PC-3 (cell line): ENCODE measurements at places on chromosomes 1 and 21. TPM values are rescaled to one million over a fixed set of nuclear protein-coding genes. Genes with fewer than 3 reads are reported as not detected.
A peak's percentile ranks its signal among the peaks of the same experiment; 100 is the strongest.

DNA sequence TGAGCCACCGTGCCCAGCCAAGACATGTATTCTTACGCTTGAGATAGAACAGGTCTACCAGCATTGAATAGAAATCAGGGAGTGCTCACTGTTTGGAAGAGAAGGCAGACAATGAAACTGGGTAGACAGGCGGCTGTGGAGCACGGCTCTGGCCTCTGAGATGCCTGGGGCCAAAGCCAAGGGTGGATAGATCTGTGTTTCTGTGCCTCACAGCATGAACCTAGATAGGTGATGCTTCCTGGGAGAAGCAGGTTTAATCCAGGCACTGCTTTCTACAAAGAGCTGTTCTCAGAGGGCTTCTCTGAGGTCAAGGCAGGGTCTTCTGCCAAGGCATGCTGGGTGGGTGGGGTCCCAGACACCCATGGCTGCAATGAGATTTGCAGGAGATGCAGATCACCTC, 24.6 kb upstream of the PRSS38 start:
- no peak for DNase-seq

GRCh38 chr1:39044762-39045161, 18.6 kb downstream of the NDUFS5 start:
- DNase-seq, result no peak

DNA sequence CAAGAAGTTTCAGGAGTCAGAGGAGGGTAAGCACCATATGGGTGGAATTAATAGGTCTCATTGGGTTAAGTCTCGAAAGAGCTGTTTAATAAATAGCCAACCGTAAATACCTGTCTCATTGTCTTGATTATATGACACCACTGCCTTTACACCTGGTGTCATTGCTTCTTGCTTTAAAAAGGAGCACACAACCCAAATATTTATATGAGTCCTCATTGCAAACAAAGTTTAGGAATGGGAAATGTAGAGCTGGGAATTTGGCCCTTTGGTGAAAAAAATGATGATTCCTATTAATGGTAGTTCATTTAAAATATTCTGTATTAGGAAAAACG, 2.1 kb downstream of the BACH1 start:
- DNase-seq, result no peak

DNA sequence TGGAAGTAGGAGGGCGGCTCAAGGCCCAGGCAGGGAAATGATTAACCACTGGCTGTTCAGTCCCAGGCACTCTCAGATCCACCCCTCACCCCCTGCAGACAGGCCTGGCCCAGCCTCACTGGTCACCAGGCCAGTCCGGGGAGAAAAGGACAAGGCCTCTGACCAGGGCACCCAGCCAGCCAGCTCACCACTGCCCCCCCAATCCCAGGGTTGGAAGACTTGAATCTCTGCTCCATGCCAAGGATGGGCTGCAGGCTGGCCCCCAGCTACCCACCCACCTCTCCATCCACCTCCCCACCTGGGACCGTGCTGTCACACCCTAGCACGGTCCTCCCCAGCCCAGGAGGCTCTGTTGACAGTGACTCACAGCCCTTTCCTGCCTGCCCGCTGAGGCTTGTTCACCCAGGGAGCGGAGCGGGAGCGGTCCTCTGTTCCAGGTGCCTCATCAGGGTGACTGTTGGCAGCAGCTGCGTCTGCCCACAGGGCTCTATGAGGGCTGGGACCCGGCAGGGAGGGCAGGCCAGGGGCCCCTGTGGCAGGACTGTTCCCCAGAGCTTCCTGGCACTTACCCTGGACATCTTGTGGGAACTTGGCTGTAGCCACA, 2.2 kb downstream of the LAD1 start:
- peak; percentile 100 for DNase-seq

GRCh38 chr21:38938343-38938742, 132.6 kb downstream of the ETS2 start:
- no peak for DNase-seq

- DNase-seq, result no peak
Observed at GRCh38 chr1:234672349-234673135, 62.6 kb upstream of the IRF2BP2 start.

DNA sequence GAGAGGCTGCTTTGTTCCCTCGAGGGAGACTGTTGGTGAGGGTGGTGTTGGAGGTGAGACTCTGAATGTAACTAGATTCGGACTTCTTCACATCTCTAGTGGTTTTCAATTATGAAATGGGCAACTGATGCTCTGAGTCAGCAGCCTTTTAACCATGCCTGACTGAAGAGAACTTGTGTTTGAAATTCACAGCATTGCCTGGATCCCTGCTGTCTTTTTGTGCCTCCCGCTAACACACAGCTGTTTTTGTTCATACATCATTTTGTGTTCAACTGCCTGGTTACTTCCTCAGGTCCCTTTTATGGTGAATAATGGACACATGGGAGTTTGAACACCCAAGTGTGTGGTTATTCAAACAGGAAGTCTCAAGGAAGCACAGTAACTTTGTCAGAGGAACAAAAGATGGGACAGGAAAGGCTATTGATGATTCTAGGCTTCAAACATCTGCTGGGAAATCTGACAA, 16.8 kb downstream of the LAMC1 start:
- DNase-seq, result no peak

- DNase-seq, result no peak
Observed at GRCh38 chr1:46098027-46098712, 34.3 kb downstream of the PIK3R3 start.

DNA sequence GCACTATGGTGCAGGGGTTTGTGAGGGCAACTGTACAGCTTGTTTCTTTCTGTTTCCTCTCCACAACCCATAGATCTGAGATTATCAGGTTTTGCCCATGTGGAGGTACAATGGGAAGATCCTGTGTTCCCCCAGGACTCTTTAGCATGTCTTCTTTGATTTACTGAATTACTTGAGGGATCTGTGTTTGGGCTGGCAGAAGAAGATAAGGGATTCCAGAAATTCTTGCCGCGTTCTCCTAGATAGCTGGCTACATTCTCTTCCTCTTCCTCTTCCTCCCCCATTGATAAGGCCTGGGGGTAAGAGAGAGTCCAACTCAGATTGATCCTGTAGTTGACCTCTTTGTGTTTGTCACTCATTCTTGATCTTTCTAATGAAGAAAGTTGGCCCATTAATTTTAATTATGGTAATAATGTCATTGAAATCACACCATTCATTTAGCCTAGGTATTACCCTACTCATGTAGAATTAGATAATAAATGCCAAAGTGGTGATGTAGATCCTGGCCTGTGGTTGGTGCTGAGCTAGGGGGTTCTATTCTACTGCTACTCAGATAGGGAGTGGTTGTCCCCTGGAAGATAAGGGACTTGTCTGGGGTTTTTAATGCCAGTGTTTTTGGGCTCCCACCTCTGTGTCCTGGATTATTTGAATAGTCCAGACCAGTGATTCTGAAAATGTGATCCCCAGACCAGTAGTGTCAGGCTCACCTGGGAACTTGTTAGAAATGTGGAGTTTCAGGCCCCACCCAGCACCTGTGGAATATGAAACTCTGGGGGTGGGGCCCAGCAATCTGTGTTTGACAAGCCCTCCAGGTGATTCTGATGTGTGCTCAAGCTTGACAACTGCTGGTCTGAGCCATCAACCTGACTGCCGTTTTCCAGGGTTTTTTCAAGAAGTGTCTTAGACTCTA, 122.2 kb downstream of the NOS1AP start:
- peak; percentile 52 for DNase-seq

DNA sequence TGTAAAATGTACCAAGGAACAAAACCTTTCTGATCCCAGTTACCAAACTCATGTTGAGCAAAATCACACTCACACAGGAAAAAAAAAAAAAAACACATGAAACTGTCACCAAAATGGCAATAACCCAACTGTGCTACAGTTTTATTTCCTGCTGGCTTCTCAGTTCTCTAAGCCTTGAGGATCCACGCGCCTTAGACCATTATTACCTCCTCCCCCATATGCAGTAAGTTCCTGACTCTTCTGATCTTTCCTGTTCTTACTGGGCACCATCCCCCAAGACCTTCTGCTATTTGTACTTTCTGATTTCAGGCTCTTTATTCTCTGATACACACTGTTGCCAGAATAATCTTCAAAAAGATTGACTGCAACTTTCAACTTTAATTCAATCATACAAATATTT, 79.6 kb downstream of the SLC45A1 start:
- peak; percentile 51 for DNase-seq

- no peak for DNase-seq
Observed at GRCh38 chr1:232328486-232329102, 301.3 kb downstream of the SIPA1L2 start.

DNA sequence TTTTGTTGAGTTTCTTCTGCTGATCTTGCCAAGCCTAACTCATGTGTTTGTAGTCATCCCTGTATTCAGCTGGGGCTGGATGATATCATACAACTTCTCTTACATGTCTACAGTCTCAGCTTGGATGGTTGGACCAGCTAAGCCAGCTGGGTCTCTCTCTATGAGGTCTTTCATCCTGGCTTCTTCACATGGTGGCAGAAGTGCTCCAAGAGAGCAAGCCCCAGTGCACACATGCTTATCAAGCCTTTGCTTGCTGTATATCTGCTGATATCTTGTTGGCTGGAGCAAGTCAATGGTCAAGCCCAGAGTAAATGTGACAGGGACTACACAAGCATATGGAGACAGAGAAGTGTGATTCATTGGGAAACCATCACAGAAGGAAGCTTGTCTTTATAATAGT, 29.2 kb upstream of the SLC44A5 start:
- DNase-seq, result no peak

- no peak for DNase-seq
Observed at GRCh38 chr1:230381585-230381984, 44.5 kb downstream of the PGBD5 start.

DNA sequence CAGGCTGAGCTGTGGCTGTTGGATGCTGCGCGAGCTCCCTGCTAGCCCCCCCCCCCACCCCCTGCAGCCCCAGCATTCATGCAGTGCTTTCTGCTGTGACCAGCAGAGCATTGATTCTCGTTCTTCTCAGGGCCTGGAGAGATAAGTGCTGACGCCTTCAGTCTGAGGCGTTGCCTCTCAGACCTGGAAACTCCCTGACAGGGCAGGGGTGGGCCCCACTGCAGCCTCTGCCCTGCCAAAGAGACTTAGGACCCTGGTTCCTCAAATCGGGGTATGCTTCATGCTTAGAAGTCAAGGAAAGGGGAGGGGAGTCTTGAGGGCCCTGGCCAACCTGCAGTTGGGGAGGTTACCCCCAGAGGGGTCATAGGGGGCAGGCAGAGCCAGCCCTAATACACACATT, 38.5 kb downstream of the PTPRF start:
- DNase-seq, result no peak

DNA sequence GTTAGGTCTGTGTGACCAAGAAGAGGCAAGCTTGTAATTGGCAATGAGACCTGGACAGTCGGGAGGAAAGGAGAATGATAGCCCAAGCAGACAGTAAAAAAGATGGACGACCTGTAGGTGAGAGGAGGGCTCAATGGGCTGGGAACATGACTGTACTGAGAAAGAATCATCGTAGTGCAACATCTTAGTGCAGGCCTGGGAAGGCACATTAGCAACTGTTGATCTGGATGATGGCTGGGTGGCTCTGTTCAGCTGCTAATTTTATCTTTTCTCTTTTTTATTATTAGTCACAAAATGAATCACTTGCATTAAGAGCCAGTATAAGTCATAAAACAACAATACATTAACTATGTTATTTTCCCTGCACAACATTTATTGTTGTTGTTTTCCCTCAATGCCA, 32.9 kb downstream of the IFI44 start:
- DNase-seq, result peak; percentile 20

DNA sequence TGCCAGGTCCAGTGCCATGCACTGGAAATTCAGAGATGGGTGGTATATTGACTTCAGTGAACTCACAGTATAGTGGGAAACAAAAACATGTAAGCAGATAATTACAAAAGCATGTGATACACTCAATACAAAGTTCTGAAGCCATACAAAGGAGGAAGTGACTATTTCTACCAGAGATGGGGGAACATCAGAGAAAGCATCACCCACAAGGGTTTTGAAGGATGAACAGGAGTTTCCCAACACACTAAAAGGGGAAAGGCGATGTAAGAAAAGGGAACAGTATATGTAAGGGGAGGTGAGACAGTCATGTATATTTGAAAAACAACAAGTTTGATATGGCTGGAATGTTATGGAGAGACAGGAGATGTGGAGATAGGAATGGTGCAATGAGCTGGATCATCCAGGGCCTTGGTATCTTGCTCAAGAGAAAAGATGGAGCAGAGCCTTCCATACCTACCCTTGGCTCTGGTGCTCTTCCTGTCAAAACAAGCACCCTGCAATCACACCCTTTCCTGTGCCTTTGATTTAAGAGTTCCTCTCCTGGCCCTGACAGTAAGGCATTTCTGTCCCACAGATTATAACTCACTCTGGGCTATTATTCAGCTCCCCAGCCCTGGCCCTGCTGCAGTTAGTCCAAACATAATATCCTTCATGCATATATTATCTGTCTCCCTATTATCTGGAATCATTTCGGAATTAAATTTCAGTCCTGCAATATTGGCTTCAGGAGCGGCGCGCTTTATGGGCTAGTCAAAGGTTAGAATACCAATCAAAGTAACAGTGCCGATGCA, 60.5 kb downstream of the DMAP1 start:
- DNase-seq, result no peak

DNA sequence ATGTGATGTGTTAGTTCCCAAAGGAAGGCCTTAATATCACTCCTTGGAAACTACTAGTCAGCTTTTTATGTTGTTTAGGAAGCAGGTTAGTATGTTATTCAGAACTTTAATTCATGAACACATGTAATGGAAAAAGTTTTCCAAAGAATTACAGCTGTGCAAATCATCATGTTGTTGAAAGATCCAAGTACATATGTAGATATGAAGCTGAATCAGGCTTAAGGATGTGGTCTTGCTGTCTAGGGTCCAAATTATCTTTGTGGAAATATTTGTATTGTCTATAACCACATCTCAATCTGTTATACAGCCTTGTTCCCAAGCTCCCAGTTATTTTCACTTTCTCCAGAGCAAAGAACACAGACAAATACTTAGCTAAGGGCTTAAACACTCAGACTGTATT, 231.6 kb downstream of the TPR start:
- no peak for DNase-seq

GRCh38 chr1:242017580-242018233, 18.8 kb upstream of the MAP1LC3C start:
- DNase-seq, result peak; percentile 84

- no peak for DNase-seq
Observed at GRCh38 chr1:62142496-62142895, 52.2 kb upstream of the L1TD1 start.

GRCh38 chr1:1835546-1835945, 55.3 kb downstream of the GNB1 start:
- no peak for DNase-seq

GRCh38 chr21:31713973-31714740, 17.8 kb downstream of the SCAF4 start:
- DNase-seq, result peak; percentile 27

- peak; percentile 80 for DNase-seq
Observed at GRCh38 chr1:153395136-153395685, 4.3 kb upstream of the S100A8 start.

GRCh38 chr1:241715435-241715834, 63.4 kb downstream of the WDR64 start:
- DNase-seq, result no peak

GRCh38 chr1:29368936-29369932, 132.9 kb downstream of the PTPRU start:
- no peak for DNase-seq

SPATA17 gene
- total RNA-seq, result 3.3 and 3.8 TPM in 2 replicates

RNU5D-1 gene
- not detected in 2 replicates for total RNA-seq

SPRR2G gene
- not detected in 2 replicates for total RNA-seq

KCNE2 gene
- not detected in 2 replicates for total RNA-seq
